ENCODE measurements at places on chromosomes 4 and X. TPM values are rescaled to one million over a fixed set of nuclear protein-coding genes. Genes with fewer than 3 reads are reported as not detected.

Gene FSTL5
- 1.6 TPM for polyA plus RNA-seq

Gene GAGE13
- polyA plus RNA-seq: not detected

Gene KLF8
- polyA plus RNA-seq: 7.2 TPM

Gene AFM
- polyA plus RNA-seq: 14.8 TPM

Gene BEX1
- 60.2 TPM for polyA plus RNA-seq

Gene VEGFC
- 16.6 TPM for polyA plus RNA-seq

Gene PRDX4
- polyA plus RNA-seq: 110 TPM

Gene FAM114A1
- 29.5 TPM for polyA plus RNA-seq

Gene ADH1C
- 121 TPM for polyA plus RNA-seq

Gene STOX2
- polyA plus RNA-seq: 10.3 TPM

Gene CENPVL2
- 0.33 TPM for polyA plus RNA-seq

Gene IL9R
- polyA plus RNA-seq: 0.30 TPM

Gene HOPX
- 11.0 TPM for polyA plus RNA-seq

Gene BEX5
- polyA plus RNA-seq: 10.0 TPM

Gene NPY1R
- 16.0 TPM for polyA plus RNA-seq
